ENCODE measurements at places on chromosomes 5 and 9.

GRCh38 chr5:108145351-108145750, 236.5 kb downstream of the FBXL17 start:
- DNase-seq = no peak

- DNase-seq = no peak
These were observed 127.5 kb upstream of the CPEB4 start for GRCh38 chr5:173760461-173761177.

GRCh38 chr9:115694991-115695390, 458.6 kb upstream of the PAPPA start:
- no peak for DNase-seq

GRCh38 chr9:4804531-4805016, 11.8 kb downstream of the RCL1 start:
- DNase-seq = no peak

DNA sequence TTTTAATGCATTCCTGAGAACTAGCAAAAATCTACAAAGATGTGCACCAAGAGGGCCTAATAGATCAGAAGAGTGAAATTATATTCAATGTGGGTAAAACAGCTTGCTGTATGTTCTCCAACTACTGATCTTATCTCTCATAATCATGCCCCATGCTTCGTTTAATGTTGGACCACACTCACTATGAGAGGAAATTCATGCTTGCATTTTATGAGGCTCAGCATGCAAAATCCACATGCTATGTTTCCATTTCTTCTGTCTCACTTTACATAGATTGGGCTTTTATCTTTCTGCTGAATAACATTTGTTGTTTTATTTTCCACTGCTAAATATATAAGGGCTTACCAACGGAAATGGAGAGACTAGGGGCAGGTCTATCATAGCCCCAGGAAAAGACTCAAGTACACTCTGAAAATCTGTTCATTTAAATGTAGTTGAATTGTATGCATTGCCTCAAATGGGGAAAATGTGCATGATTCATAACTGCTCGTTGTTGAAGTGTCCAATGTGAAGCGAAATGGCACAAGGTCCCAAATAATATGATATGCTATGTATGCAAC, 474.2 kb downstream of the EFNA5 start:
- DNase-seq = no peak

GRCh38 chr9:91179237-91180138, 182.2 kb downstream of the AUH start:
- no peak for DNase-seq

DNA sequence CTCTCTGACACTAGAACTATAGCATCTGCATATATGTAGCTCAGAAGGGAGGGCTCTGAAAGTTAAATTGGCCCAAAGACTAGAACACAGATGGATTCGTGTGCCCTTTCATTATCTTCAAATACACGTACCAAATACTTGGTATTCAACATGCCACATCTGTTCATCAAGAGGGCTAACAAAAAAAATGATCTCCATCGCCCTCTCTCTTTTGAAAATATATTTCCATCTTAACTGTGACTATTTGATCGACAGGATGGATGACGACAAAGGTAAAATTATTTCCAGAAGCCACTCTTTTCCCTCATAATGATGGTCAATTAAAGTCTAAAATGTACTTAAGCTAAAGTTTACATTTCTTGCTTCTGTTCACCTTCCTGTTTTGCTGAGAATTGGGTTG, 77.0 kb downstream of the SEMA6A start:
- DNase-seq = no peak

GRCh38 chr9:98432134-98432533, 176.7 kb upstream of the TBC1D2 start:
- DNase-seq = no peak

DNA sequence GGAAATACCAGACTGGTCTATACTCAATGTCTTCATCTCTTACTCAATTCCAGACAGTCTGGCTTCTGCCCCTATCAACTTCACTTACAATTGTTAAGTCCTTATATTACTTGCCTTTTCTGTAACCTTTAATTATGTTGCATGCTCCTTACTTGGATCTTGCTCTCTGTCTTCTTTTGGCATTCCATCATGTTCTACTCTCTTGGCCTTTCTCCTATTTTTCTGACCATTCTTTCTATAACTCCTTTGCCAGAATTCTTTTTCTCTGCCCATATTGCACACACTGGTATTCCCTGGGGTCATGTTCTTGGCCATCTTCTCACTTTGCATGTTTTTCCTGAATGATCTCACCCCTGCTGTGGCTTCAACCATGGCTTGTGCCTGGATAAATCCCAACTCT, 209.8 kb upstream of the ZNF462 start:
- DNase-seq = no peak
